GM23248 (cell line): ENCODE measurements at places on chromosomes 6 and 20. TPM values are rescaled to one million over a fixed set of nuclear protein-coding genes. Genes with fewer than 3 reads are reported as not detected.

DNA sequence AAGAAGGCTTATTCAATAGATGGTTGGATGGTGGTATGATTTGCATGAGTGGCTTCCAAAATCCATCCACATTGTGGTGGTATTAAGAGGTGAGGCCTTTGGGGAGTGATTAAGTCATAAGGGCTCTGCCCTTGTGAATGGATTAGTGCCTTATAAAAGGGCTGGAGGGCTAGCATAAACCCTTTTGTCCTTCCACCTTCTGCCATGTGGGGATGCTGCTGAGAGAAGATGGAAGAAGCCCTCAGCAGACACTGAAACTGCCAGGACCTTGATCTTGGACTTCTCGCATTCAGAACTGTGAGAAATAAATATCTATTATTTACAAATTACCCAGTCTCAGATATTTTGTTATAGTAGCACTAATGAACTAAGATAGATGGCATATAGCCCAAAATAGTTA, 27.8 kb upstream of the SRPK1 start:
- H3K36me3 ChIP-seq = no peaks in the 10 kb centered on the region
- no peaks in the 10 kb centered on the region for H3K4me1 ChIP-seq
- no peak overlapping the region for H3K27ac ChIP-seq
- DNase-seq = peak; percentile 37
- no peaks in the 10 kb centered on the region for H3K27me3 ChIP-seq
- no peak overlapping the region for H3K4me3 ChIP-seq

DNA sequence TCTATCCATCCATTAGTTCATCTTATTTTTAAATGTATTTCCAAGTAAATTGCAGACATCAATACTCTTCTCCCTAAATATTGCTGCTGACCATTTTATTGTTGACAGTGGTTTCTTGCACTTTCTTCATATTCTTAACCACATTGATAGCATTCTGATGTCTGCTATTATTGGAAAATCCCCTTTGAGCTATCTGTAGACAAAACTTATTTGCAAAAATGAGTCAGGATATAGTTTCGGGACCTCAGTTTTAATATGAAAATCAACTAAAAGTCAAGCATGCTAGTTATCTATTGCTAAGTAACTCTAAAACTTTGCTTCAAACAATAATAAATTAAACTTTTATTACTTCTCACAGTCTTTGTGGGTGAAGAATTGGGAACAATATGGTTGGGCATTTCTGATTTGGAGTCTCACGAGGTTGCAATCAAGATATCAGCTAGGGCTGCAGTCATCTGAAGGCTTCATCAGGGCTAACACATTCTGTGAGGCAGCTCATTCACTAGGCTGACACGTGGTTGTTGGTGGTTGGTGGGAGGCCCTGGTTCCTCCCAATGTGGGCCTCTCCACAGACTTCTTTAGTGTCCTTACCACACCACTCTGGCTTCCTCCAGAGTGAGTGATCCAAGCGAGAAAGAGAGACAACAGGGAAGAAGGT, 32.7 kb downstream of the CD109 start:
- H3K4me3 ChIP-seq = no peak overlapping the region

NMBR gene
- not detected in 2 replicates for total RNA-seq

GRCh38 chr20:10502098-10502526, 67.0 kb downstream of the SLX4IP start:
- H3K27me3 ChIP-seq = no peaks in the 10 kb centered on the region
- H3K36me3 ChIP-seq = no peaks in the 10 kb centered on the region
- no peak overlapping the region for H3K27ac ChIP-seq
- DNase-seq = no peak
- no peaks in the 10 kb centered on the region for H3K4me1 ChIP-seq

TBXT gene
- total RNA-seq = not detected in 2 replicates

- DNase-seq = peak; percentile 26
- no peak overlapping the region for H3K4me3 ChIP-seq
- no peaks in the 10 kb centered on the region for H3K36me3 ChIP-seq
- H3K4me1 ChIP-seq = no peaks in the 10 kb centered on the region
- H3K27ac ChIP-seq = no peak overlapping the region
These were observed 69.1 kb downstream of the GJA10 start for GRCh38 chr6:89963391-89963790.

OR2B6 gene
- not detected in 2 replicates for total RNA-seq

TMEM217 gene
- 1.2 and 4.6 TPM in 2 replicates for total RNA-seq

- no peaks in the 10 kb centered on the region for H3K4me1 ChIP-seq
- H3K27me3 ChIP-seq = no peaks in the 10 kb centered on the region
- no peak overlapping the region for H3K4me3 ChIP-seq
- H3K27ac ChIP-seq = no peak overlapping the region
These were observed 147.4 kb downstream of the HDGFL1 start for GRCh38 chr6:22716721-22717120.

PRL gene
- total RNA-seq = not detected in 2 replicates

GRCh38 chr20:8213270-8213669, 81.2 kb downstream of the PLCB1 start:
- H3K36me3 ChIP-seq = no peaks in the 10 kb centered on the region
- H3K4me1 ChIP-seq = peaks cover 11% of the 10 kb centered on the region
- no peaks in the 10 kb centered on the region for H3K27me3 ChIP-seq
- H3K4me3 ChIP-seq = no peak overlapping the region
- H3K27ac ChIP-seq = no peak overlapping the region

COL11A2 gene
- 0.25 and 0.32 TPM in 2 replicates for total RNA-seq

TGM3 gene
- total RNA-seq = 0.11 TPM in 1 of 2 replicates, not detected in the other

GRCh38 chr6:25127076-25127837, 151.9 kb upstream of the CARMIL1 start:
- no peak for DNase-seq
- no peaks in the 10 kb centered on the region for H3K27me3 ChIP-seq
- no peak overlapping the region for H3K4me3 ChIP-seq
- H3K36me3 ChIP-seq = peaks cover 7% of the 10 kb centered on the region
- H3K4me1 ChIP-seq = no peaks in the 10 kb centered on the region
- H3K27ac ChIP-seq = no peak overlapping the region

DNA sequence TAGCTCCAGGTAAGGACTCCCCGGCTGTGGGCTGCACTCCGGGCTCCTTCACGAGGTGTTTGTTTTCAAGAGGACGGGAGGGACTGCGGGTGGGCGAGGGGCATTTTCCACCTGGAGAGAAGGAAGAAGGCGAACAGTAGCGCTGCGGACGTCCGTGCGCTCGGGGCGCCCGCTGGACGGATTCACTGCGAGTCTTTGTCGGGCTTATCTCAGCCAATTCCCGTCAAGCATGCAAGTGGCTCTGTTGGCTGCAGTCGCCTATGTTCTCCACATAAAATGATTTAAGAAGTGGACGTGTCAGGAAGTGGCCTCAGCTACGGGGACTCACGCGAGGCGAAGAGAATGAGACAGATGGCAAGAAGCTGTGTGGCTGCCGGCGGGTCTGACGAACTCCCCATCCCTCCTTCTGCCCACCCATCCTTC, 332 bp downstream of the GRIK2 start:
- no peaks in the 10 kb centered on the region for H3K36me3 ChIP-seq
- 0 out of 2 replicates have a peak, but pooled peaks cover 6% of the 10 kb centered on the region for H3K4me1 ChIP-seq
- DNase-seq = peak; percentile 51
- H3K27ac ChIP-seq = no peak overlapping the region
- peak overlapping the region; percentile 69 for H3K4me3 ChIP-seq

GRCh38 chr6:55826941-55827340, 48.4 kb downstream of the BMP5 start:
- no peak overlapping the region for H3K27ac ChIP-seq
- no peak overlapping the region for H3K4me3 ChIP-seq
- peaks cover 32% of the 10 kb centered on the region for H3K27me3 ChIP-seq
